ENCODE measurements at places on chromosomes 5 and 9.

DNA sequence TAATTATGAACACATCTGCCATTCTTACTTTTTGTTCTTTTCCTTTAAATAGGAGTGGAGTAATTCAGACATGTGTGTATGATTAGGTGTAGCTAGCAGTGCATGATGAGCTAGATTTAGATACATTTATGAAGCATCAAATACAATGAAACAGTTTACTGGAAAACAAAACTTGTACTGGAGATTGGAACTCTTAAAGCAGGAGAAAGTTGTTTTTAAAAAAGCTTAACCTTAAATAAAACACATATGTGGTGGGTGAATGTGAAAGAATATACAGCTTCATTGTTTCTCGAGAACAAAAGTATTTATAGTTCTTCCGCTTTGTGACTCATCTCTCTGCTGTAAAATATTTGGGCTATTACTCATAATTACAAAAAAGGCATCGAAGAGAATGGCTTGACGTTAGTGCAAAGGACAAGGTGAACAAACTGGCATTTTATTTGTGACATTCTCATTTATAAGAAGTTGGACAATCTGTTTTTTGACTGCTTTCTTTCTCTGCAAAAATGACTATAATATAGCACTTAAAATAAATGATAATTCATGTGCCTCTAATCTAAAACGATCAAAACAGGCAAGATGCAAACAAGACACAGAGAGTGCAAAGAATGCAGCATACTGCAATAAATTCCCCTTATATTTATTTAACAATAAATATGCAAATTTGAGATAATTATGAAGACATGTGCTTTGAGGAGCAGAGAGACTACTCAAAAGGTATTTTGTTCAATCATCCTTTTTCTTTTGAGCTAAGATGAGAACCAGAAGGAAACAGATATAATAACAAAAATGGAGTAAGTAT is 478.8 kb downstream of the CETN3 start:
- no peak for DNase-seq

GRCh38 chr5:31754741-31755675 is 116.1 kb downstream of the PDZD2 start:
- DNase-seq = no peak

DNA sequence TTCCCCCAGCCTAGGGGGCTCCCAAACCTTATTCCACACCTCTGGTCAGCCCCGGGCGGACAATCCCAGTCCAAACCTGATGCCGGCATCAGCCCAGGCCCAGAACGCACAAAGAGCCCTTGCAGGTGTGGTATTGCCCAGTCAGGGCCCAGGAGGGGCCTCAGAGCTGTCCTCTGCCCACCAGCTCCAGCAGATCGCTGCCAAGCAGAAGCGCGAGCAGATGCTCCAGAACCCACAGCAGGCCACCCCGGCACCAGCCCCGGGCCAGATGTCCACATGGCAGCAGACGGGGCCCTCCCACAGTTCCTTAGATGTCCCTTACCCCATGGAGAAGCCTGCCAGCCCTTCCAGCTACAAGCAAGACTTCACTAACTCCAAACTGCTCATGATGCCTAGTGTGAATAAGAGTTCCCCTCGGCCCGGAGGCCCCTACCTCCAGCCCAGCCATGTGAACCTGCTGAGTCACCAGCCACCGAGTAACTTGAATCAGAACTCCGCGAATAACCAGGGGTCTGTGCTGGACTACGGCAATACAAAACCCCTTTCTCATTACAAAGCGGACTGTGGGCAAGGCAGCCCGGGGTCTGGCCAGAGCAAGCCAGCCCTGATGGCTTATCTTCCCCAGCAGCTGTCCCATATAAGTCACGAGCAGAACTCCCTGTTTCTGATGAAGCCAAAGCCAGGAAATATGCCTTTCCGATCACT is 27.6 kb upstream of the LTC4S start:
- no peak for DNase-seq

GRCh38 chr9:71446473-71447411 is 321.6 kb downstream of the CEMIP2 start:
- peak; percentile 22 for DNase-seq

DNA sequence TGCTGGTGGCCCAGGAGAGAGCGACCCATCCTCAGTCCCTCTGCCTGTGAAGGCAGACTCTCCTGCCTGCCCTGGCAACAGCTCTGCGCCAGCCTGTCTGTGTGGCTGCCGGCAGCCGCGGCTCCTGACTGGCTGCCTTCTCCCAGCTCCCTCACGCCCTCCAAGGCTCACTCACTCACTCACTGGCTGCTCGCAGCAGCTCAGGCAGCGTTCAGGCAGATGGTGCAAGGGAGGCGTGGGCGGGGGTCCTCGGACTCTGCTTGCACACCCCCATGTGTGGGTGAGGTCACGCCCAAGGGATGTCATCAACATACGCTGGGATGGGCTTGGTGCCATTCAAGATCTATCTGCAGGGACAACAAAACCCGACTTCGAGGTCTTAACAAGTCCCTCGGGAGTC is 66.7 kb downstream of the DAB2IP start:
- DNase-seq = no peak

DNA sequence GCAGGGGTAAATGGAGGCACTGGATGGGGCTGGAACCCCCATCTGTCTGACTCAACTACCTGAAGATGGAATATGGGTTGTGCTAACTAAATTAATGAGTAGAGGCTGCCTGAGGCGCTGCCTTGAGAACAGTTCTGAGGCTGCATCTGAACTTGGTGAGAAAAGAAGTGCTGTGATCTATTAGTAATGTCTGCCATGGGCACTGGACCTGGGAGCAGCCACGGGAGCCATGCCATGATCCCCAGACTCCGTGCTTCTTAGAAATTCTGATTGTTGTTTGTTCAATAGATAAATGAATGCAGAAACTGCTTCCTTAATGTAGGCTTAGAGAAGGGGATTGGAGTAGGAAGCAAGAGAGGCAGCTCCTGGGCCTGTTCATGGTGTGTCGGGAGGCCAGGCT is 80.2 kb downstream of the KCNIP1 start:
- no peak for DNase-seq

GRCh38 chr5:130616161-130616560 is 548.9 kb downstream of the HINT1 start:
- DNase-seq = no peak

DNA sequence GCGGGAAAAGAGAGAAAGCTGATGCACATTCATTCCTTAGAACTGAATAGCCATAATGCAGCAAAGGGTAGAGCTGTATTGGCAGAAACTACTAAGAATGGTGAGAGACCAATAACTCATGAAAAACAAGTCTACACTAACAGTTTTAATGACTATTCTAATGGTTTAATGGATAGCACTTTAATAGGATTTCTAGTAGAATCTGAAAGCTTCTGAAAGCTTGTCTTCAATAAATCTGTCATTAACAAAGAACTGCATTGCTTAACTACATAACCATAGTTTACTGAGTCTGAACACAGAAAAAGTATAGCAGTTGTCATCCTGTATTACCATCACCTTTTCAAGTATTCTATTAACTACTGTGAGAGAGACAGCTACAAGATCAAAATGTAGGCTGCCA is 617.8 kb upstream of the DMAC1 start:
- no peak for DNase-seq

GRCh38 chr9:90032296-90033027 is 427.6 kb downstream of the GADD45G start:
- no peak for DNase-seq

GRCh38 chr5:170491479-170491878 is 12.3 kb upstream of the KCNIP1 start:
- no peak for DNase-seq

GRCh38 chr5:64513492-64513891 is 7.7 kb downstream of the RGS7BP start:
- no peak for DNase-seq

- DNase-seq = no peak
These were observed 28.1 kb downstream of the ACSL6 start for GRCh38 chr5:131983244-131983771.

DNA sequence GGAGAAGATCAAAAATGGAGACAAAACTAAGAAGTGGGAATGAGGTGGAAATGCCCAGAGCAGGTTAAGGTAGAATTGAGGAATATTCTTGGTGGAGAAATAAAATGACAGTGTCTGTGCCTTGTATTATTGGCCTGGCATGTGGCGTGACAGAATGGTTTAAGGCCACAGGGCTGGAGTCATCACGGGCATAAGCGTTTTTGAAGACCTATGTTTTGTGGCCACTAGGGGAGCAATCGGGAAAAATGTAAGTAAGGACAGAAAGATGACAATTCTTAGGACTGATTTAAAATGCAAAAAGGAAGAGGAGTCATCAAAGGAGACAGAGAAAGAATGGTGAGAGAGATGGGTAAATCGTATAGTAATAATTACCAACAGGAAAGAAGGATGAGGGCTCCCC is 72.2 kb upstream of the EPB41L4A start:
- DNase-seq = no peak

DNA sequence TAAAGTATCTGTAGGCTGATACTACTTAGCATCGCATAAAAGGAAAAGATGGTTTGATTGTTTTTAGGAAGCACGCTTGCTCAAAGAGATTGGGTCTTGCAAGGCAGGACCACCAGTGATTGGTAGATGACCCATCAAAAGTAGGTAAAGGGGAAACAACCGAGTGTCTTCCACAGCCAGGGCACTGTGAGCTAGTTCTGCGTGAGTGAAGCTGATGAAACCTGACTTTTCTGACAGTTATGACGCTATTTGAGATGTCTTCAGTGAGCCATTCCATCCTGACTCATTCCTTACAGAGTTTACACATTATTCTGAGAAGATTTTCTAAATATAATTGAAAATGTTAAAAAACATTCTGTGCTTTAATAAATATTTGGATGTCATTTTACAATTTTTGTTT is 49.7 kb downstream of the BASP1 start:
- no peak for DNase-seq

GRCh38 chr5:150213530-150213929 is 23.7 kb downstream of the SLC6A7 start:
- DNase-seq = no peak

DNA sequence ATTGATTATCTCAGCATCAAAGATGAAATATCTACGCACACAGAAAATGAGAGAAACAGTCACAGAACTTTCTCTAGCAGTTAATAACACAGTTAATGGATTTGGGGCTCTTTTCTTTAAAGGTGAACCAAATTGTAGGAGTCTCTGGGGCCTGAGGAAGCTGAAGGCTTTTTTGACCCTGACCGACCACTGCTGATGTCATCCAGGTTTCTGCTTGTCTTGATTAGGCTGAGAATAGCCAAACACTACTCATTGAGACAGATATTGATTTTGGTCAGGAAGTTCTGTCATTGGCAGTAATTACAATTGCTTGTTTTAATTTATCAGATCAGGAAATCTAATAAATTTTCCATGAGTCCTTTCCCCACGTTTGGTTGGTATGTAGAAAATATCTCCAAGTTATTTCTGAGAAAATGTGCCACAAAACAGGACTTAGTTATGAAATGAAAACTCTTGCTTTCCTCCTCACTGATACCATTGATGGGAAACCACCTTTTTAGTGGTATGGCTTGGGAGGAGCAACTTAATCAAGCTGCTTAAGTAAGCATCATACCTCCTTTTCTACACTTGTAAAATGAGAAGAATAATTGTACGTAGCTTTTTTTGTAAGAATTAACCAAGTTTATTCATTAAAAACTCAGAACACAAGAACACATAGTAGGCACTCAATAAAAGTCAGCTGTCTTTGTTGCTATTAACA is 19.7 kb downstream of the CARTPT start:
- DNase-seq = no peak

GRCh38 chr9:31677415-31677814 is 707.0 kb upstream of the ACO1 start:
- DNase-seq = no peak

DNA sequence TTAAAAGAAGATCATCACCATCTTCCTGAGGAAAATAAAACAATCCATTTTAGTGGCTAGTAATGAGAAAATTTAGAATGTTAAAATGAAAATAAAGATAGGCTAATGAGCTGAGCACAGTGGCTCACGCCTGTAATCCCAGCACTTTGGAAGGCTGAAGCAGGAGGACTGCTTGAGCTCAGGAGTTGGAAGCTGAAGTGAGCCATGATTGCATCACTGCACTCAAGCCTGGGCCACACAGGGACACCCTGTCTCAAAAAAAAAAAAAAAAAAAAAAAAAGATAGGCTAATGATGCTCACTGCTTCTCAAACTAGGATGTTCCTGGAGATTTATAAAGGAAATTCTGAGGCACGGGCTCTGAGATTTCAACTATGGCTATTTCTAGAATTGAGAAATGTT is 50.3 kb downstream of the CPLANE1 start:
- DNase-seq = no peak

DNA sequence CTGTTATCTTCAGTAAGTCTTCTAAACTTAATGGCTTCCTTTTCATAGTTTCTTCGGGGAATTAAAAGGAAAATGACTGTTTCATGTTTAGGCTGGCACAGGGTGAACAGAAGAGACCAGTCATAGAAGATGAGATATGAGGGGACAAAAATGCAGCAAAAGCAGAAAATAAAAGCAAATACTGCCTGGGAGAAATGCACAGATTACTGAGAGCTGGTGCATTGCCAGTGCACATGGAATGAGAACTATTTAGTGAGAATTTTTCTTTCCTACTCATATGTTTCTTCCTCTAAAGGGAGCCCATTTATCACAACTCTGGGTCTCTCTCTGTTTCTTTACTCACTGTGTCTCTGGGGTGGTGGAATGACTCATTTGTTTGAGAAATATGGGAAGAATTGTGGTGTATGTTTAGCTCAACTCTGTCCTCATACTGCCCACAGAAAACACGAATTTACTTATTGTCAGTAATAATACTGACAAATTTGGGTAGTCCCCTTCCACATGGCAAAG is 25.9 kb upstream of the ANKRD55 start:
- DNase-seq = no peak

GRCh38 chr9:83130541-83130940 is 67.6 kb upstream of the RASEF start:
- DNase-seq = no peak

- peak; percentile 60 for DNase-seq
These were observed 6.3 kb downstream of the TESK1 start for GRCh38 chr9:35611230-35611797.

GRCh38 chr9:113617550-113617949 is 154.0 kb downstream of the RGS3 start:
- no peak for DNase-seq

DNA sequence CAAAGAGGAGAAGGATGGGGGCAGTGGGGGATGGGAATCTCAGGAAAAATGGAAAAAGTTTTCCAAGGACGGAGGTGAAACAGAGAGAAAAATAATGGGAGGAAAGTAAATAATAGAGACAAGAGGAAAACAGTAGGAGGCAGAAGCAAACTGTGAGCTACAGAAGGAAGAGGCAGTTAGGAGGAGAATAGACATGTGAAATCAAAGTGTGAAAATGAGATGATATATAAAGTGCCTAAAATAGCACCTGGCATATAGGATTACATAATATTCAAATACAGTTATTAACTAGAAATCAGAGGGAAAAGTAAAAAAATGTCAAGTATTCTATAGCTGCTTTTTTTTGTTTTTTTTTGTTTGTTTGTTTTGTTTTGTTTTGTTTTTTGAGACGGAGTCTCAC is 44.0 kb upstream of the PLIN2 start:
- no peak for DNase-seq

- no peak for DNase-seq
These were observed 10.7 kb upstream of the CERCAM start for GRCh38 chr9:128409978-128410377.
